ENCODE measurements at places on chromosomes 1 and 21.

GRCh38 chr1:214321705-214322453 is 40.9 kb downstream of the SMYD2 start:
- no peak for DNase-seq

GRCh38 chr21:45328198-45329091 is 40.8 kb upstream of the POFUT2 start:
- no peak for DNase-seq

DNA sequence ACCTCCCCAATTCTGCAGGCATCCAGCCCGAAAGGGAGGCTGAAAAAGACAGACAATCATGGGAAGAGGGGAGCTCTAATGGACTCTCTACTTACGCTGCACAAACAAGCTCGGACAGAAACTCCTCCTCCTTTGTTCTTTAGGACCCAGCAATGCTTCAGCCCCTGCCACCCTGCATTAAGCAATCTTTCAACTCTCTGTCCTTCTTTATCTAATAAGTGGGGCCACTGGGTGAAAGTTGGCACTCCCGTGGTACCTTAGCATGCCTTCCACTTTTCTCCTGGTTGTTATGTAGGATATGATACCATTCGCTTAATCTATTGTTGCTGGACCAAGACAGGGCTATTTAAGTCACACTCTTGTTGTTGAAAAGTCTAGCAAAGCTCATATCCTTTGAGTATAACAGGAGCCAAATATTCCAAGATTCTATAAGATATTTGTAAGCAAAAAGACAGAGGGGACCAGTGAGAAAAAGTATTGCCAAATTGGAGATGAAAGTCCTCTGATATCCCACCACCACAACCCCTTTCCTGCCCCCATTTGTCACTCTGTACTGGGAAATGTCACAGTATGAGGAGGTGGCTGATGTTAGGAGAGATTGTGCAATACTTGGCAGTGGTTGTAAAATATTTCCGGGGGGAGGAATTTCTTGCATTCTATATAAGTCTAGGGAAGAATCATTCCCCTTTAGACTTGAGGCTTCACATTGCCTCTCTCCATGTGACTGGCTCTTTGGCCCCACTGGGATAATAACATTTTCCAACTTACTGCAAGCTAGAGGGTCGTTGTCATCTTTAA is 137.3 kb upstream of the GJB5 start:
- DNase-seq, result no peak

DNA sequence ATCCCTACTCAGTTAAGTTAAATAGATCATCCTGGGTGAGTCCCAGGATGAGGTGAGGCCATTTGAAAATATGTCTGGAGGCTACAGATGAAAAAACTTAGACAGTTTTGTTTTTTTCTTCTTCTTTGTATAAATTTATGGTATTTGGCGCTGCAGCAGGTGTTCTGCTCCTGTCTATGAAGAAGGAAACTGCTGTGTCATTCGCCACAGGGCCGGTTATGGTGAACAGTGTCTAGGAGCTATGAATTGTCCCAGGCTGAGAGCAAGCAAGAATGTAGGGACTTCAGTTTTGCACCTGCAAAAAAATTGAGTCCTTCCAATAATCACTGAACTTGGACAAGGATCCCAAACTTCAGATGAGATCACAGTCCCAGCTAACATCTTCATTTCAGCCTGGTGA is 674.3 kb upstream of the RGS18 start:
- DNase-seq, result no peak

- DNase-seq, result no peak
Observed at GRCh38 chr1:69976896-69977295, 228.5 kb downstream of the LRRC40 start.

- no peak for DNase-seq
Observed at GRCh38 chr1:83994111-83994510, 4.8 kb downstream of the TTLL7 start.

DNA sequence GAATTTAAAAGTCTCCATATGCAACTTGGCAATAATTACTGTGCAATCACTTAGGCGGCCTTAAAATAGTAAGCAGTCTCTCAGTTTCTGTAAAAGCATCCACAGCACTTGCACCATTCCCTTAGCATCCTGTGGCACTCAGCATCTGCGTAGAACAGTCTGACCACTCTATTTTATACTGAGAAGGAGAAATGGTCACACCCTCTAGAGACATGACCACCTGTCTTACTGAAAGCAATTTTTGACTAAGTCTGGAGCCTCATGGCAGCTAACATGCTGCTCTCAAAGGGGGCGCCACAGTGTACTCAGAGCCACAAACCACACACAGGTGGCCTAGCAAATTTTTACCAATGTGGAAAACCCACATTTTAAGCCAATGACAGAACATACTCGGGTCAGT is 62.0 kb downstream of the KCNK1 start:
- DNase-seq, result no peak

DNA sequence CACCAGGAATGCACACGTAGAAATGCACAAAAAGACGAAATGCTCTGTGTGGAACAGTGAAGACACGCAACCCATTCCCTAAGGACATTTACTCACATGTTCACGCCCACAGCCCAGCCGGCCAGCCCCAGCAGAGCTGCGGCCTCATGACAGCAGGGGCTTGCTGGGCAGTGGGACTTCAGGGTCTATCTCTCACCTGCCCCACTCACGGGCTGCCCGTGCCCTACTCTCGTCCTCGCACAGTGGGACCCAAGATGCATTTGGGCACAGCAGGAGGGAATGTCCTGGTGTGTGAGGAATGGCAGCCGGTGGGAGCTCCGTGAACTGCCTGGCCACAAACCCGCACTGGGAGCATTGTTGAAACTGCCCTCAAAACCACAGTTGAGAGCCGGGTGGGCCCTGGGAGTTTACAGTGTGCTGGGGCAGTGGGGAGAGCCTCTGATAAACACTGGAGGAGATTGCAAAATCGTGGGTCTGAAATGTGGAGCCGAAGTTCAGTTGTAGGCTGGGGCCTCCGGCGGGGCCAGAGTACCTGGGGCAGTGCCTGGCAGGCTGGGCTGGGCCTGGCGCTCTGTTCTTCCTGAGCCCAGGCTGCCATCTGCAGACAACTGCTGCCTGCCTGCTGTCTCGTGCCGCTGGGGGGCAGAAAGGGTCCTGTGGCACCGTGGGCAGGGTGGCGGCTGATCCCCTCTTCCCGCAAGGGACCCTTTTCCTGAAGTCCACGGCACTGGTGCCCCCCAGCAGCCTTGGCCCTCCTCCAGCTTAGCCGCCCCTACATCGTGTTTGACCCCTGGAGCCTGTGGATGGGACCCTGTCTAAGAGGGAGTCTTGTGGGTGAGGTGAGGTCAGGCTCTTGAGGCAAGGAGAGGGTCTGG is 20.7 kb upstream of the POFUT2 start:
- no peak for DNase-seq

GRCh38 chr1:173084292-173084691 is 33.6 kb upstream of the TNFSF18 start:
- no peak for DNase-seq

DNA sequence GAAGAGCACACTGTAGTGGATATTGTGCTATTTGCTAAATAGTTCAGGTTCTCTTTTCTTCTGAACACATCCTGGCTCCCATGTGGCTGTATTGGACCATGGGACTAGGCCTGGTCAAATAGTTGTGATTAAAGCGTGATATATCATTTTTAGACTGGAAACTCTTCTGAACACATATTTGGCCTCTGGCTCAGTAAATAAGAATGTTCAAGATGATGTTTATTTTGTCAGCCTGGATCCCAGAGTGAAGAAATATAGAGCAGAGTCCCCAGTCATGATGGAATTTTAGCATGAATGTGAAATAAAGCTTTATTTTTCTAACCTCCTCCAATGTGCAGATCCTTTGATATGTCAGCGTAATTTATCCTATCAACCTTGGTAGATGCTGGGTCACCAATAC is 542.6 kb downstream of the ADGRL2 start:
- no peak for DNase-seq

GRCh38 chr1:98429965-98430443 is 231.5 kb upstream of the SNX7 start:
- no peak for DNase-seq

DNA sequence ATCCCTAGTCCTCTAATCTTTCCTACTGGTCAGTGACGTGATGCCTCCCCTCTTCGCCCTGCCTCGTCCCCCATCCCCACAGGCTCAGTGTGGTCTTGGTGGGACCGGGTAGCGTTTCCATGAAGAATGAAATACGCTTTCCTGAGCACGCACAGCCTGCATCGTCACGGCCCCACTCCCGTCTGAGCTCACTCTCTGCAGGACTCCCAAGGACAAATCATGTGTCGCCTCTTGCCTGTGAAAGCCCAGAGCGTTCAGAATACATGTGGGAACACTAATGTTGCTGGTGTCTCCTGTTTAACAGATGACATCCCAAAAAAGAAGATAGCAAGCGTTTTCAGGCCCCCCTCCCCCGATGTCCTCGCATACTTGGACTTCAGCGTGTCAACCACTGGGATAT is 49.2 kb downstream of the S100B start:
- no peak for DNase-seq

DNA sequence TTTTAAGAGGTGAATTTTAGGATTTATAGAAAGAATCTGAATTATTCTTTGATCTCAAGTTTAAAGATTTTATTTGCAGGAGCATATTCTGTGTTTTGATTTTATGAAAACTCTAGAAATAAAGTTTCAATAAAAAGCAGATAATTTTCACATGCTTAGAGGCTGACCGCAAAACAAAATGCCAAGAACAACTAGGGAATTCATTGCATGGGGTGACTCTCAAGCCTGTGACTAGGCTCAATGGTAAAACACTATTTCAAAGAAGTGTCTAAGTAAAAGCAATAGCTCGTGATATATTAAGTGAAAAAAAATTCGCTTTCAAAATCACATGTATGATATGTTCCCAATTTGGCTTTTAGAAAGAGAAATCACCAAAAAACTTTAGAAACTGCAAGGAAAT is 49.6 kb downstream of the RPL5 start:
- DNase-seq, result no peak

DNA sequence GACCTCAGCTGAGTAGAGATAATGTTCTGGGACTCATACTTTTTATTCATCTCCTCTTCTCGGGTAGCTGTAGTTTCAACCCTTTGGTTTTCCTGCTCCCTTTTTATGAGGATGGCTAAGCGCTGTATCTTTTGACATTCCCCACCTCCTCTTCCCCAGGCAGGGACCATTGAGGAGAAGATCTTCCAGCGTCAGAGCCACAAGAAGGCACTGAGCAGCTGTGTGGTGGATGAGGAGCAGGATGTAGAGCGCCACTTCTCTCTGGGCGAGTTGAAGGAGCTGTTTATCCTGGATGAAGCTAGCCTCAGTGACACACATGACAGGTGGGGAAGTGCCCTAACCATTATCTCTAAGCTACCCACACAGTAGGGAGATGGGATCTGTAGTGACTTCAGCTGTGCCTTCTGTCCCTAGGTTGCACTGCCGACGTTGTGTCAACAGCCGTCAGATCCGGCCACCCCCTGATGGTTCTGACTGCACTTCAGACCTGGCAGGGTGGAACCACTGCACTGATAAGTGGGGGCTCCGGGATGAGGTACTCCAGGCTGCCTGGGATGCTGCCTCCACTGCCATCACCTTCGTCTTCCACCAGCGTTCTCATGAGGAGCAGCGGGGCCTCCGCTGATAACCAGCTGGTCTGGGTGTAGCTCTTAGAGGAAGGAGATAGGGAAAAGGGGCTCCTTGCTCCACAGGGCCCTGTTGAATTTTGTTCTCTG is 25.6 kb downstream of the LRRC41 start:
- DNase-seq, result no peak

DNA sequence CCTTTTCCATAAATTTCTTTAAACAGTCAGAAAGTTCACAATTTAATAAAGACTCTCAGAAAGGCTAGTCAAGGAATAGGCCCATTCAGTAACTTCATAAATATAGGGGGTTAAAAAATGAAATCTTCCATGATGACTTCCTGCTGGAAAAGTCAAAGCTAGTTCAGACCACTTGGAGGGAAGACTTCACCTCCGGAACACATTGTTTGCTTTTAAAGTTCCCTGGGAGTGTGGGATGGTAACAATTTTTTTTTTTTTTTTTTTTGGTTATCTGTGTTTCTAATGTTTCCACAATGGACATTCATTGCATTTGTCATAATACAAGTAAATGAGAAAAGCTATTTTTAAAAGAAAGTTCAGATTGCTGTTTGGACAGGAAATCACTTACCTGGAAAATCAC is 18.4 kb upstream of the LAMC2 start:
- no peak for DNase-seq

DNA sequence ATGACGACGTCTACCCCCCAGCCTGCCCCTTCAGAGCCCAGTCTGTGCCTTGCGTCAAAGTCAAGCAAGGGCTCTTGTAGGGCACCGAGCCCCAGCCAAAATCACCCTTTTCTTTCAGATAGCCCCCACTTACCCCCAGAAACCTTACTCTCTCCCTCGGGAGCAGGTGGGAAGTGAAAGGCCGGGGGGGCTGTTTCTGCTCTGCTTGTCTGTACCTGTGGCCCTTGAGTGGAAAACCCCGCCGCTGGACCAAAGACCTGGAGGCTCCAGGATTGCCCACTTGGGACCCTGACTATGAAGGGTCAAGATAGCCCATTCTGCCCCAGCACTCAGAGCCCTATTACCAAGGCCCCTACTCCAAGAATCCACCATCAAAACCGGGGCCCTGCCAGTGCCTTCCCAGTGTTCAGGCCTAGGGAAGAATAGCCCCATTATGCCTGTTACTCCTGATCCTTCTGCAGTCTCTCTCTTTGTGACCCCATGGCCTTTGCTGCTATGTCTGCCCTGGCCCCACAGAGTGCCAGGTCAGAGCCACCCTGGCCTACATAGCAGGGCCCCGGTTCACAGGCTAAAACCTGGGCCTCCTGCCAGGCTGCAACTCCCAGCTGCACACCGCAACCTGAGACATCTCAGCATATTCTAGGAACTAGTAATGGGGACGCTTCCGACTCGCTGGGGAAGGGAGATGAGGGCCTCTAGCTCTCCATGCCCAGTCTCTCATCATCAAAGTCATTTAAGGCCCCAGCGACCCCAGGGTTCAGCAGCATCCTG is 22.2 kb upstream of the HPDL start:
- DNase-seq, result no peak

GRCh38 chr1:43526002-43526401 is 4.7 kb upstream of the PTPRF start:
- DNase-seq, result no peak

- no peak for DNase-seq
Observed at GRCh38 chr1:217857061-217857460, 225.9 kb downstream of the SPATA17 start.

DNA sequence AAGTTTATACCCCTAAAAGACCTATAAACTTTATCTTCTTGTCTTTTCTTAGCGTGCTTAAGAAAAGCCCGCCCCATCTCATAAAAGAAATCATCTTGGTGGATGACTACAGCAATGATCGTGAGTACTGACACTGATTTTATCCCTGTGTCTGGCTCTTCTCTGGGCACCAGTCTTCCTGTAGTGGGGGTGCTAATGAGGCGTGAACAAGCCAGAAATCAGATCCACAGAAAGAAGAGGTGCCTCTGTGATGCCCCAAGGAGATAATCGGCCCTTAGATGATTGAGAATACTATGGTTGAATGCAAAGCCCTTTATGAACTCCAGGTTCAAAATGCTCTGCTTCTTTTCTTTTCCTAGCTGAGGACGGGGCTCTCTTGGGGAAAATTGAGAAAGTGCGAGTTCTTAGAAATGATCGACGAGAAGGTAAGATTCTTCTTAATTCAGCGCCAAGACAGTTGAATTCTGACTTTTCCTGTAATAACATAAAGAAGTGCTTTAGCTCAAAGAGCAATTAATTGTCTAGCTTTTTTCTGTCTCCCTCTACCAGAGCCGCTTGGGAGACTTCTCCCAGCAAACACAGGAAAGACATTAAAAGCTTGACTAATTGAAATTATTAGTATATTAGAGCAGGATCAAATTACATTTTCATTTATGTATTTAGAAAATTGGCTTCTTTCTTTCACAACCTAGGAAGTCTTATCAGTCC is 169.4 kb downstream of the GALNT2 start:
- DNase-seq, result no peak

GRCh38 chr1:13801655-13802486 is 101.9 kb downstream of the PRDM2 start:
- DNase-seq, result no peak

- no peak for DNase-seq
Observed at GRCh38 chr1:2601721-2602303, 15.2 kb downstream of the PRXL2B start.
